ENCODE measurements at places on chromosomes 7 and 10.

DNA sequence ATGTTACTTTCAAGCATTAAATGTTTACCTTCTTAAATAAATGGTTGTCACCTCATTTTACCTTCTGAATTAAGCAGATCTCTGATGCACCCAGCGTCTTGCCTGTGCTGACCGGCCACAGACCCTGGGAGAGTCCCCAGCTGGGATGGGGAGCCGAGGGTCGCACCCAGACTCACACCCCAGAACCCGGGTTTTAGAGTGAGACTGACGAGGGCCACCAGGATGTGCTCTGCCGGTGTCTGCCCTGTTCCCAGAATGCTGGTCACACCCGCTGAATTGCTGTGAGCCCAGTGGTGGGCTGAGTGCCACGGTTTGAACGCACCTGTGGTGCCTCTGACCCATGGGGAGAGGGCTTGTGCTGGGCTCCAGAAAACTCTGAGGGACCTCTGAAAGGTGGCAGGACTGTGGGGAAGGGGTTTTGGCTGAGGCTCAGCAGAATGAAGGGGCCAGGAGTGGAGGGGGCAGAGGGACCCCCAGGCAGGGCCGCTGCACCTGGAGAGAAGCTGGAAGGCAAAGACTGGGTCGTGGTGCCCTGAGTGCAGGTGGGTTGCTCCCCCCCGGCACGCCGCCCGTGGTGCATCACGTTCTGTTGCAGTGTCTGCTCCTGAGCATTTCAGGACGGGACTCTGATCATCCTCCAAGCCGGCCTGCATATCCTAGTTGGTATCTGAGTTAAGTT lies 39.2 kb downstream of the INPP5A start:
- DNase-seq, result no peak

DNA sequence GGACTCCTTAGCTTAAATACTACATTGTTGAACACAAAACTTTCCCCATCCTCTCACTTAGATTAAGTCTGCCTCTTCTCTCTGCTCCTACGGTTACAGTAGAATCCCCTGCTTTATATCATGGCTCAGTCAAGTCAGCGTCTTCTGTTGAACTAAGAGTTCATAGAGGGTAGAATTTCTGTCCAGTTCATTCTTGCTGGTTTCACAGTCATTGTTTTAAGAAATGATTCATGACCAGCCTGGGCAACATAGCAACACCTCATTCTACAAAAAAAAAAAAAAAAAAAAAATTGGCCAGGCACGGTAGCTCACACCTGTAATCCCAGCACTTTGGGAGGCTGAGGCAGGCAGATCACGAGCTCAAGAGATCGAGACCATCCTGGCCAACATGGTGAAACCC lies 3.7 kb upstream of the ZFYVE27 start:
- no peak for DNase-seq

- no peak for DNase-seq
Observed at GRCh38 chr10:14010101-14010558, 320.6 kb downstream of the FRMD4A start.

GRCh38 chr10:88045096-88045495 lies 181.7 kb downstream of the PTEN start:
- no peak for DNase-seq

DNA sequence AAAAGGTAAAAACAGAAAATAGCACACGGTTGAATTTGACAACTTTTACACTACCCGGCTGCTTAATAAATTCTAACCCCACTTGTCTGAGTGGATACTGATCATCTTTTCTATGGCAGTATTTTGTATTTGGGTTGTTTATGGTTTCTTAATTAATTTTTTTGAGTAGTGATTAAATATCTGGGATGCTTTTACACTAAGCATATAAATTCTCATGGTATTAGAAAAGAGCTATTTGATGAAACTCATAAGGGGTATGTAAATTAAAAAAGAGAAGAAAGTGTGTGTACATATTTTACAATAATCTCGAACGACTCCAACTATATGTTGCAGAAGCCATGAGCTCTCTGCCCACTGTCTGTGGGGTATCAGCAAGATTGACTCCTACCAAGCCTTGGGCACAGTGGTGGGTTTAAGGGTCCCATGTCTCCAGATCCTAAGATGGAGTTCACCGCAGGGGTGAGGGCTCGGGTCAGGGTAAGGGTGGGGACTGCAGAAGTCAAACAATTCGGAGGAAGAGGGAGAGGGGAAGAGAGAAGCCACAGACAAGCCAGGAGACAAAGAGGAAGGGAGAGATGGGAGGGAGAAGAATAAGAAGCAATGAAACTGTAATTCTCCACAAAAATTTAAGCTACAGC lies 7.6 kb upstream of the HOXA13 start:
- no peak for DNase-seq

DNA sequence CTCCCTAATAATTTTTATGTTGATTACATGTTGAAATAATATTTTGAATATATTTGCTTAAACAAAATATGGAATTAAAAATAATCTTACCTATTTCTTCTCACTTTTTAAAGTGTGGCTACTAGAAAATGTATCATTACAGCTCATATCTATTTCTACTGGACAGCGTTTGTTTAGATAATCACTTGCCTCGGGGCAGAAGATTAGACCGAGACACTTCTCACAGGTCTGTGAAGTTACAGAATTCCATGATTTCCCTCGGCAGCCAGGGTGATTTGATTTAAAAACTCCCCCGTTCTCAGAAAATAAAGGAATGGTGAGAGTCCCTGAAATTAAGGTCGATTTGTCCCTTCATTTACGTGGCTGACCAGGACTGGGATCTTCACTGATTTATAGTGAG lies 162.5 kb downstream of the DGKI start:
- no peak for DNase-seq

DNA sequence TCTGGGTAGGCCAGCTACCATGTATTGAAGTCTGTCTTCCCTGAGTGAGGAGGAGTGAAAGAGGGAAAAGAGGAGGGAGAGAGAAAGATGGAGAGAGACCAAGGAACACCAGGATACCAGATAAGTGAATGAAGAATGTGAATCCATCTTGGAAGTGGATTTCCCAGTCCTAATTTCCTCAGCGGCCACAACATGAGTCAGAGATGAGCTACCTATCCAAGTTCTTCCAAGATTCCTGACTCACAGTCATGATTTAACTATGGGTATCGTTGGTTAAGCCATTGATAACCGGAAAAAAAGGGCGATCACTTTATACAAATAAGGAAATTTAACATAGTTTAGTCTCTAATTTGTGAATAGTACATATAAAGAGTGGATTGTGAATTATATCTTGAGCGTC lies 561.8 kb downstream of the ATRNL1 start:
- no peak for DNase-seq

- no peak for DNase-seq
Observed at GRCh38 chr7:156374335-156374734, 266.2 kb upstream of the RNF32 start.

DNA sequence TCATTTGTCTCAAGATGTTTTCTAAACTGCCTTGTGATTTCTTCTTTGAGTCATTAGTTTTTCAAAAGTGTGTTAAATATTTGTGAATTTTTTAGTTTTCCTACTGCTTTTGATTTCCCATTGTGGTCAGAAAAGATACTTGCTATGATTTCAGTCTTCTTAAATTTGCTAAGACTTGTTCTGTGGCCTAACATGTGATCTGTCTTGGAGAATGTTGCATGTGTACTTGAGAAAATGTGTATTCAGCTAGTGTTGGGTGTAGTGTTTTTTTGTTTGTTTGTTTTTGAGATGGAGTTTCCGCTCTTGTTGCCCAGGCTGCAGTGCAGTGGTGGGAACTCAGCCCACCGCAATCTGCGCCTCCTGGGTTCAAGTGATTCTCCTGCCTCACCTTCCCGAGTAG lies 28.6 kb downstream of the BMPR1A start:
- no peak for DNase-seq

DNA sequence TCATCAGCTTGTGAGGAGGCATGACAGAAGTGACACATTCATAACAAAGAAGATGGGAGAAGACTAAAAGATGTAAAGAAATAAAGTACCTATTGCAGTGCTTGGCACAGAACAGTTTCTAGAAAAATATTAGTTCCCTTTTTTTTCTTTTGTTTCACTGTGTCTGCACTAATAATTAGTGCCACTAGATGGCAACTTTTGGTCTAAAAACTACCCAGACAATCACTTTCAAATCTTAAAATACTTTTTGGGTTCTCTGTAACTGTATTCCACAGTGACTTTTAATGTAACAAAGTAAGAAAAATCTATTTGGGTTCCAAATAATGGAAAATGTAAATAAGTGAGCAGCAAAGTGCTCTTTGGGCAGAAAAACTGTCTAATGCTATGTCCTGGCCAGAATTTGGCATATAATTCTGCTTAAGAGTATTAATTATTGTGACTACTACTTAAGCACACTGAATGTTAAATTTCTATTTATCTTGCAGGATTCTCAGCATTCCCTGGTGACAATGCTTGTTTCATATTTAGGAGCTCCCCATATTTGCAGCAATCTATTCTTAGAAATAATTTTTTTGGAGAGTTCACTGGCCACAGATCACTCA lies 134.8 kb upstream of the KIF5B start:
- DNase-seq, result no peak

- DNase-seq, result no peak
Observed at GRCh38 chr10:86203162-86203905, 163.3 kb downstream of the GRID1 start.

- DNase-seq, result no peak
Observed at GRCh38 chr7:153943861-153944260, 108.3 kb upstream of the DPP6 start.

- no peak for DNase-seq
Observed at GRCh38 chr7:43141091-43141490, 28.6 kb downstream of the HECW1 start.

DNA sequence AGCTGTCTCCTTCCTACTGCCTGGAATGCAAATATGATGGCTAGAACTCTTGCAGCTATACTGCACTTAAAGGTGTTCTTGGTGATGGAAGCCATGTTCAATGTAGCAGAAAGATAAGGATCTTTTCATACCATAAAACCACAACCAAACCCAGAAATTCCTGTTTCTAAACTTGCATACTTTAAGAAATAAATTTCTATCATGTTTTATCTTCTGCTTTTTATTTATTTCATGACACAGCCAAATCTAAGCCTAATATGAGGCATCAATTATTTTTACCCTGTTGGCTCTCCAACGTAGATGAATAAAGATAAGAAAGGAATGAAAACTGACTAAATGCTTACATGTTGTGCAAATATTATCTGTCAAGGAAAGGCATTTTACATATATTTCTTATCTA lies 224.1 kb downstream of the DOCK4 start:
- no peak for DNase-seq

GRCh38 chr7:93337052-93337451 lies 104.9 kb downstream of the VPS50 start:
- no peak for DNase-seq

GRCh38 chr10:133616371-133617130 lies 10.0 kb downstream of the FRG2B start:
- DNase-seq, result no peak

GRCh38 chr10:10587744-10588393 lies 429.8 kb upstream of the CELF2 start:
- no peak for DNase-seq

- no peak for DNase-seq
Observed at GRCh38 chr10:125080984-125081383, 79.4 kb downstream of the CTBP2 start.

GRCh38 chr10:84201244-84201606 lies 6.9 kb downstream of the CDHR1 start:
- no peak for DNase-seq

DNA sequence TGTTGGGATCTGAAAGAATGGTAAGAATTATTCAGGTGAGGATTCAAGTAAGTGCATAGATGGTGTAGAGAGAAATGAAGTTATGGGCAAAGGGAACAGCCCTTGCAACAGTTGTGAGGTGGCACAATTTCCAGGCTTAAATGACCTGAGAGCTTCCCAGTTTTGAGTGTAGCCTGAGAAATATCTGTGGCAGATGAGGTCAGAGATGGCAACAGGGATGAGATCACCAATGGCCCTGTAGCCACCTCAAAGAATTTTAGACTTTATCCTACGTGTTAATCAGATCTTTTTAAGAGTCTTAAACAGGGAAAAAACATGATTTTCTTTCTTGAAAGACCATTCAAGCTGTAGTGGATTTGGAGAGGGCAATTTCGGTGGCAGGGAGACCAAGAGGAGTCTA lies 1.9 kb upstream of the NRF1 start:
- no peak for DNase-seq

- DNase-seq, result no peak
Observed at GRCh38 chr10:96324447-96324846, 20.2 kb downstream of the DNTT start.

GRCh38 chr7:36155811-36156361 lies 2.8 kb downstream of the EEPD1 start:
- no peak for DNase-seq

DNA sequence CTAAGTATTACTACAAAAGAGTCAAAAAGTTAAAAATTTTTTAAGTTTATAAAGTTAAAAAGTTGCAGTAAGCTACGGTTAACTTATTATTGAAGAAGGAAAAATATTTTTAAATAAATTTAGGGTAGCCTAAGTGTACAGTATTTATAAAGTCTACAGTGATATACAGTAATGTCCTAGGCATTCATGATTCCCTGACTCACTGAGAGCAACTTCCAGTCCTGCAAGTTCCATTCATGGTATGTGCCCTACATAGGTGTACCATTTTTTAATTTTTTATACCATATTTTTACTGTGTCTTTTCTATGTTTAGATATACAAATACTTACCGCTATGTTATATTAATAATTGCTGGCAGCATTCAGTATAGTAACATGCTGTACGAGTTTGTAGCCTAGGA lies 92.3 kb downstream of the CTNNA3 start:
- DNase-seq, result no peak

DNA sequence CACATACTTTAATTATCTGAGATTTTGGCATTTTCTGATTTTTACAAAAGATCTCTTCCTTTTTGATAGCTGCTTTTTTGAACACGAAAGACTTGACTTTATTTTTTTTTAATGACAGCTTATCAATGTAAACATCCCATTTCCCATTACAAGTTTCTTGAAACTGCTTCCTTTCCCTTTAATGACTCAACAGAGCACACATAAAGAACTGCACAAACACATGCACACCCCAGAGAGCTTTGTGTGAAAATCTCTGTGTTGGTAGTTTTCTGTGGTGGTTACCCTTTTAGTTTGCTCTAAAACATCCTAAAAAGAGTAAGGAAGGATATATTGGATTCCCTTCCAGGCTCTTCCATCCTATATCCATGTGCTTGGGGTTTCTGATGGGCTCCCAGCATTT lies 125.1 kb upstream of the ZNF32 start:
- no peak for DNase-seq

DNA sequence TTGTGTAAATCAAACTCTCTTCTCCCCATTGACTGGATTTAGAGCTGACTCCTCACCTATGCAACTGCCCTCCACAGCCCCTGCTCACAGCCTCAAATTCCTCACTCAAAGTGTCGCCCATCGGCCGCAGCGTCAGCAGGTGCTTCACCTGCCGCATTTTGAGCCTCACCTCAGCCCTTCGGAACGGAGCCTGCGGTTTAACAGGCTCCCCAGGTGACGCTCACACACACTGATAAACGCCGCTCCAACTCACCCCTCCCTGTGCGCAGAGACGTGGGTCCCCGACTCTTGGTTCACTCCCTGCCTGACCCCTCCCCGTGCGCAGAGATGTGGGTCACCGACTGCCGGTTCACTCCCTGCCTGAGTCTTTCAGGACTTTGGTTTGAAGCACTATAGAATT lies 57.1 kb downstream of the CARD11 start:
- no peak for DNase-seq

GRCh38 chr10:77630507-77630848 lies 7.1 kb downstream of the KCNMA1 start:
- no peak for DNase-seq
